Stimulated activated CD8-positive, alpha-beta memory T cell treated with anti-CD3 and anti-CD28 coated beads, Interleukin-4, amount 100 ng/mL, for 4 hours (primary cell): ENCODE measurements at places on chromosomes 3 and 15.
A peak's percentile ranks its signal among the peaks of the same experiment; 100 is the strongest.

- no peak for DNase-seq
These were observed 103.6 kb upstream of the NUDT16 start for GRCh38 chr3:131277836-131278497.

GRCh38 chr15:74889883-74890664, at the start of gene MPI:
Gene MPI, plus strand, starts transcription at chr15:74890042. Its CDS starts 32 bp downstream, at chr15:74890074.
- peak; percentile 59 for DNase-seq

- DNase-seq, result no peak
These were observed 26.3 kb upstream of the AADAC start for GRCh38 chr3:151787626-151788025.

DNA sequence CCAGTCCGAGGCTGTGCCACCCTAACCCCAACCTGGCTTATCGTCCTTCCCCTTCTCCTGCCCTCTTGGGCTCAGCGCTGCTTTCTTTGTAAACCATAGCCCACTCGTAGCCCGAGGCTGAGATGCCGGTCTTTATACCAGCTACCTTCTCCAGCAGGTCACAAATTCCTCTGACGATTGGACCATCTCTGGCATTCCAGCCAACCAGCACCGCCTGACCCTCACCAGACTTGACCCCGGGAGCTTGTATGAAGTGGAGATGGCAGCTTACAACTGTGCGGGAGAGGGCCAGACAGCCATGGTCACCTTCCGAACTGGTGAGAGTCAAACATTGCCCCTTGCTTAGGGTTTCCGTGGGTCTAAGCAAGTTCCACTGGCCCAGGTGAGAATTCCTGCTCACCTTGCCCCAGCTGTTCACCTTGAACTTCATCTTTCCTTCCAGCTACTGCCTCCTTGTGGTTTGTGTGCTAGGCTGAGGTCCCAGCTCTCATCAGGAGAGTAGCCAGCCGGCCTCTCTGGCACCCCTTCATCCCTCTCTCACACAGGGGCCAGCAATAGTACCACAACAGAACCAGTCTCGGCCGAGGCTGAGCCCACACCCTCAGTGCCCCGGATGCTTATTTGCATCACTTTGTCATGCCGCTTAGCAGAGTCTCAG, 66.7 kb downstream of the BOC start:
- DNase-seq, result no peak

GRCh38 chr3:135007607-135008006, 212.5 kb downstream of the EPHB1 start:
- no peak for DNase-seq

DNA sequence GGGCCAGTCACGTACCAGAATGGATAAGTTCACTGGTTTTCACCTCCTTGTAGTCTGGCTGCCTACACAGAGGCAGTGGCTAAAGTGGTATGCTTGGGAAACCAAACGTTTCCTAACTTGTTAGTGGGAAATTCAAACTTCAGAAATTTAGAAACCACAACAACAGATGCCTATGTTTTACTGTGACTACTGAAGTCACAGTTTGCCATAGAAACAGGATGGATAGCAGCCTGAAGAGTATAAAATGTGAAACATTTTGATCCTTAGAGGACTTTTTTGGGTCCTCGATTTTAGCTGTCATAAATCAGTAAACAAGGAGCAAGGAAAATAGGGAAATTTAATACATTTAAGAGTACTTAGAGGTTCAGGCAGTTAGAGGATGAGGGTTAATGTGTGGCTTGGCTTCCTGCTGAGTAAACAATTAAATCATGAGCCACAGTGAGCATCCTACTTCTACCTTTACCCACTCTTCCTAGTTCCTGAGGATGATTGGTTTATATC, 48.6 kb downstream of the CMSS1 start:
- DNase-seq, result no peak

GRCh38 chr3:30760040-30760695, 134.3 kb downstream of the GADL1 start:
- DNase-seq, result no peak

GRCh38 chr3:169575381-169575780, 88.1 kb downstream of the MECOM start:
- DNase-seq, result no peak

- DNase-seq, result peak; percentile 2
These were observed 453 bp downstream of the ZDHHC23 start for GRCh38 chr3:113948015-113948917.

DNA sequence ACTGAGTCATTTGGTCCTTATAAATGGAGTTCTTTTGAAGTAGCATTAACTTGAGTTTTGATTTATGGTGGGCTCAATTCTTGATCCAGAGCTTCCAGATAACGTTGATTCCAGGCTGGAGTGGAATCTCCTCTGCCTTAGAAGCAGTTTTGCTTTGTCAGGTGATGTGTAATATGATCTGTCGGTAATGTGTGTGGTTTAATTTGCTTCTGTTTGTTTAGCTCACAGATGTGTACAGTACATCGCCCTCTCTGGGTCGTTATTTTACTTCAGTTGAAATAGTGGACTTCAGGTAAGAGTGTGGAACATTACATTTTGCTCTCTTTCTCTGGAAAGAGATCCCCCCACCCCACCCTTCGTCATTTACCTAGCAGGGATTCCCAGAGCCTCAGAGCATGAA, 23.1 kb downstream of the C3orf52 start:
- DNase-seq, result no peak

GRCh38 chr3:151016478-151016795, 43.9 kb upstream of the CLRN1 start:
- DNase-seq, result no peak

DNA sequence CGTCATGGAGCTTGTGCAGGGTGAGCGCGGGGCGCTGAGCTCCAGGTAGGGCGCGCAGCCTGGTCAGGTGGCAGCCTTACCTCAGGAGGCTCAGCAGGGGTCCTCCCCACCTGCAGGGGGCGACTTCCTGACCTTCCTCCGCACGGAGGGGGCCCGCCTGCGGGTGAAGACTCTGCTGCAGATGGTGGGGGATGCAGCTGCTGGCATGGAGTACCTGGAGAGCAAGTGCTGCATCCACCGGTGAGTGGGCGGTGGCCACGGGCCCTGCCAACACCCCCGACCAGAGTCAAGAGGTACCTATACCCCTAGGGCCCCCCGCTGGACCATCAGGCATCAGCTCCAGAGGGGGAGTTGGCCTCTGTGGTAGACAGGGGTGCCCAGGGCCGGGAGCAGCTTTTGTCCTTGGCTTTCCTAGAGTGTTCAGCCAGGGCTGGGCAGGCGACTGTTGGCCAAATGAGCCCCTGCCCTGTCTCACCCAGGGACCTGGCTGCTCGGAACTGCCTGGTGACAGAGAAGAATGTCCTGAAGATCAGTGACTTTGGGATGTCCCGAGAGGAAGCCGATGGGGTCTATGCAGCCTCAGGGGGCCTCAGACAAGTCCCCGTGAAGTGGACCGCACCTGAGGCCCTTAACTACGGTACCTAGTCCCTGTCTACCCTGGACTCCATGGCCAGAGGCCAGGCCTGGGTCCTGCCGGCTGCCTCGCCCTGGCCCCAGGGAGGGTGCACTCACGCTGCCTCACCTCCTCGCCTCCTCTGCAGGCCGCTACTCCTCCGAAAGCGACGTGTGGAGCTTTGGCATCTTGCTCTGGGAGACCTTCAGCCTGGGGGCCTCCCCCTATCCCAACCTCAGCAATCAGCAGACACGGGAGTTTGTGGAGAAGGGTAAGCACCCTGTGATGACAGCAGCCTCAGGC, 9.1 kb downstream of the FES start:
- no peak for DNase-seq

- no peak for DNase-seq
These were observed 9.2 kb upstream of the ATP8B4 start for GRCh38 chr15:50128266-50128665.

- DNase-seq, result no peak
These were observed 431.0 kb upstream of the ATP10A start for GRCh38 chr15:26294059-26294689.

DNA sequence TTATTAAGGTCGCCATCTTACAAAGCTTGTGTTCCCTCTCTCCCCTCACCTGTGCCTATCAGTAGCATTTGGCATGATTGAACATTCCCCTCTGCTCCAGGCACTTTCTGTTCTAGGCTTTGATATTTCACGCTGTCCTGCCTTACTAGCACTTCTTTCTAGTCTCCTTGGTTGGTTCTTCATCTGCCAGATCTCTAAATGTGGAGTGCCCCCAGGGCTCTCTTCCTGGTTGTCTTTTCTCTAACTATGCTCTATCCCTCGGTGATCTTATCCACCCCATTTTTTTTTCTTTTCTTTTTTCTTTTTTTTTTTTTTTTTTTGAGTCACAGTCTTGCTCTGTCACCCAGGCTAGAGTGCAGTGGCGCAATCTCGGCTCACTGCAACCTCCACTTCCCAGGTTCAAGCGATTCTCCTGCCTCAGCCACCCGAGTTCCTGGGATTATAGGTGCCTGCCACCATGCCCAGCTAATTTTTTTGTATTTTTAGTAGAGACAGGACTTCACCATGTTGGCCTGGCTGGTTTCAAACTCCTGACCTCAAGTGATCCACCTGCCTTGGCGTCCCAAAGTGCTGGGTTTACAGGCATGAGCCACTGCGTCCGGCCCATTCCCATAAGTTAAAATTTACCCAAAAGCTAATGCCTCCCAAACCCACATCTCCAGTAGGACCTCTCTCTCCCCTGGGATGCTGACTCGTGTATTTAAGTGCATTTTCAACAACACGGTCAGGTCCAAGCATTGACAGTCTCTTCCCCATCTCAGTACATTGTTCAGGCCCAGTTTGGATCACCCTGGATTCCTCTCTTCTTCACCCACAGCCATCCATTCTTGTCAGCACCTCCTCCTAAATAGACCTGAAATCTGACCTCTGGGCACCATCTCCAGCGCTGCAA, 5.2 kb downstream of the NUSAP1 start:
- no peak for DNase-seq

GRCh38 chr15:77091097-77091496, 20.2 kb upstream of the TSPAN3 start:
- DNase-seq, result no peak

- no peak for DNase-seq
These were observed 50.3 kb downstream of the TGFBR2 start for GRCh38 chr3:30656624-30657141.

DNA sequence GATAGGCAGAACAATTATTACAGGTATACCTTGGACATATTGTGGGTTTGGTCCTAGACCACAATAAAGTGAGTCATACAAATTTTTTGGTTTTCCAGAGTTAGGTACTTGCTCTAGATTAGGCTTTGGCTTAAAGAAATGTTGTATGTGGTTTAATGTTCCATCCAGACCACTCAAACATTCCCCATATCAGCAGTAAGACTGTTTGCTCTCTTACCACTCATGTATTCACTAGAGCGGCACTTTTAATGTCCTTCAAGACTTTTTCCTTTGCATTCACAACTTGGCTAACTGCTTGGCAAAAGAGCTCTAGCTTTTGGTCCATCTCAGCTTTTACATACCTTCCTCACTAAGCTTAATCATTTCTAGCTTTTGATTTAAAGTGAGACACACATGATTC, 250.5 kb upstream of the SETMAR start:
- DNase-seq, result no peak

DNA sequence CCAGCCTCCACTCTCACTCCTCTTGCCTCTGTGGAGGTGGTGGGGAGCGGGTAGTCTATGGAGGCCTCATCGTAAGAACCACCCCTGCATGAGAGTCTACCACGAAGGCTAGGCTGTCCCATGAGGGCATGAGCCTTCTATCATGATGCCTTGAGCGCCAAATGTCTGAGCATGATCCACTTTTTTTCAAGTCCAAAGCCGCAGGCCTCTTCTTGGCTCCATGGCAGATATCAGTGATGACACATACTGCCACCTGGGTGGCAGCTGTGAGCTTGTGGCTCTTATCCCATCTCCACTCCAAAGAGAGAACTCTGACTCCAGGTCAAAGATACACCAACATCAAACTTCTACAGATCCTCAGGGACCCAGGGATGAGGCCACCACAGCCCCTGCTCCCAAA, 13.5 kb downstream of the POC1A start:
- DNase-seq, result no peak

GRCh38 chr3:126816986-126817777, 113.1 kb downstream of the CHCHD6 start:
- no peak for DNase-seq

- DNase-seq, result no peak
These were observed 9.3 kb downstream of the LOXL1 start for GRCh38 chr15:73935547-73935946.

GRCh38 chr3:104549099-104549714, 817.5 kb upstream of the ALCAM start:
- no peak for DNase-seq

DNA sequence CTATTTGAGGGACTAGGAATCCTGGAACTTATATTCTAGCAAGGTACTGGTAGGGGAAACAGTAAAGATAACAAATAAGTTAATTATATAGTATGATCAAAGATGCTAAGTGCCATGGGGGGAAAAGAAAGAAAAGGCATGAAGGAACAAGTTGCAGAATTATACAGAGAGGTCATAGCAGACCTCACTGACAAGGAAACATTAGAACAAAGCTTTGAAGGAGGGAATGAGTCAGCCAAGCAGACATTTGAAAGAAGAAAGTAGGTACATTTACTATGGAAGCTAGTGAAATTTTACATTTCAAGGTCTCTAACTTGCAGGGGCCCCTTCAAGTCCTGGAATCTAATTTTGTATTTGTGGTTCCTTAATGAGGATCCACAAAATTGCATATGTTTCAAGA, 57.2 kb upstream of the TIPARP start:
- DNase-seq, result no peak

GRCh38 chr15:63041974-63042876, at the start of gene TPM1:
Gene TPM1, plus strand, starts transcription at chr15:63042747. Its CDS starts 83 bp downstream, at chr15:63042830.
- DNase-seq, result no peak

DNA sequence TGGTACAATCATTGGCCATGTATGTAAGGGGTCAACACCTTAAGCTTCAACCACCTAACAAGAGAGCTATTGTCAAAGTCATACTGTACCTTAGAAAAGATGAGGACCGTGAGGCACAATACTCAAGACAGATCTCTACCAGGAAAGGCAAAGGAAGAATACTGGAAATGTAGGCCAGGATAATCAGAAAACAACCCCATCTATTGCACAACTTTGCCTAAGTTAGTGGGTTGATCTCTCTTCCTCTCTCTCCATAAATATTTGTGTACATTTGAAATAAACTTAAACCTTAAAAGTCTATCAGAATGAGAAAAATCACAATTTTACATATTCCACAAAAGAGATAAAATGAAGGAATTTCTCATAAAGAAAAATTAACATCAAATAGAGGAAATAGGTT, 556.9 kb downstream of the MECOM start:
- no peak for DNase-seq

- DNase-seq, result no peak
These were observed 68.5 kb downstream of the CBLB start for GRCh38 chr3:105800320-105800719.

- DNase-seq, result no peak
These were observed 88.8 kb upstream of the ARHGEF3 start for GRCh38 chr3:56890448-56891091.

DNA sequence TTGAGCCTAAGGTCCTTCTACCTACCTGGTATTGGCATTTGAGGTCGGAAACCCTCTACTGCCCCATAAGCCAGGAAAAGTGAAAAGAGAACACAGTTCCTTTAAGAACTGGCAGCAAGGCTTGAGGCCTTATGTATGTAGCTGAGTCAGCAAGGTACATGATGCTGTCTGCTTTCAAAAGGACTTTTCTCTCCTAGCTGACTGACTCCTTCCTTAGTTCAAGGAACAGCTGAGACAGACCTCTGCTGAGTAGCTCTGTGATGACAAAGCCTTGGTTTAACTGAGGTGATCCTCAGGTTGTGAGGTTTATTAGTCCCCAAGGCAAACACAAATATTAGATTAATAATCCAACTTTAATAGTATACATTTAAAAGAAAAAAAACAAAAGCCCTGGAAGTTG, 45.8 kb downstream of the ADPGK start:
- DNase-seq, result no peak
